ENCODE measurements at places on chromosomes 5 and 9.

GRCh38 chr5:168137265-168137664 is 154.2 kb upstream of the WWC1 start:
- DNase-seq = no peak

DNA sequence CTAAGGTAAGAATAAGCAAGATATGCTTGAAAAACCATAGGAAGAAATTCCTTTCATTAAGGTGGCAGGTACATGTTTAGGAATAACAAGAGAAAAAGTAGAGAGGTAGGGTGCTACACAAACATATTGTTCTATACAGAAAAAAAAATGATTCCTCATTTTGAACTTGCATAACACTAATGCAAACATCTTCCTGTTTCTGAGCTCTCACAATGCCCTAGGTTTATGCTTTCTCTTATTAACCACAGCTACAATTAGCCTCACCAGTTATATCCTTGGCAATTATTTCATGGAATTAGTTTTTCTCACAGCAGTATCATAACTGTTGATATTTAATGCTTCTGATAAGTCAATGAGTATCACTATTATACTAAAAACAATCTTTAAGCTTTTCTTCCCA is 20.7 kb downstream of the CEMIP2 start:
- DNase-seq = no peak

DNA sequence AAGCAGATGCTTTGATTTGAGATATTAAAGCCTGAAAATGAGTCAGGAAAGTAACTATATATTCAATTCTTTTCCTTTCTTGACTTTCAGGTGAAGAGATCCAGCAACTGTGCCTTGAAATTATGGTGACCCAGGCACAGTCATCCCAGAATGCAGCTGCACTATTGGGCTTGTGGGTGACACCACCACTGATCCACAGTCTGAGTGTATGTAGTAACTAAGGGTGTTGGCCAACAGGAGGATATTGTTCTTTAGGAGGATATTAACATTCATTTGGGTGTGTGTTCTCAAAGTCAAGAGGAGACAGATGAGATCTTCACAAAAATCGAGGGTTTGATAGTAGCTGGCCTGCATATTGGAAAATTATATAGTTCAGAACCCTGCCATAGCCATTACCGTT is 53.2 kb downstream of the HACD4 start:
- no peak for DNase-seq

- peak; percentile 34 for DNase-seq
These were observed 1.9 kb downstream of the GPBP1 start for GRCh38 chr5:57175551-57176309.

- no peak for DNase-seq
These were observed 28.2 kb upstream of the PPP2R2B start for GRCh38 chr5:146906803-146907202.

DNA sequence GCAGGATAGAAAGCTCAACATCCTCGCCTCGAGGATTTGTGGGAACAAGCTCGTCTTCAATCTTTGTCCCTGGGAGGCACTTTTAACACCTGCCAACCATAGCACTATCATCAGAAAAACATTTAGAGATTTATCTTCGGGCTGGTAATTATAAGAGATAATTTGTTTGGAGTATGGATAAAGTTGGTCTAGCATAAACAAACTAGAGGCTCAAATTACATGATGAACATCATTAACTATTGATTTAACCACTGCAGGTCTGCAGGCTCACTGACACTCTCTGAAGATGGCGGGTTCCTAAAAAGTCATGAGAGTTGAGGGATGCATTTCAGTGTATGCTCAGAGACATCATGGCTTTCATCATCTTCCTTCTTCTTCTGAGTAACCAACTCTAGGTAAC is 25.8 kb upstream of the PCA3 start:
- no peak for DNase-seq

GRCh38 chr5:71932655-71933338 is 174.5 kb upstream of the MAP1B start:
- DNase-seq = no peak

DNA sequence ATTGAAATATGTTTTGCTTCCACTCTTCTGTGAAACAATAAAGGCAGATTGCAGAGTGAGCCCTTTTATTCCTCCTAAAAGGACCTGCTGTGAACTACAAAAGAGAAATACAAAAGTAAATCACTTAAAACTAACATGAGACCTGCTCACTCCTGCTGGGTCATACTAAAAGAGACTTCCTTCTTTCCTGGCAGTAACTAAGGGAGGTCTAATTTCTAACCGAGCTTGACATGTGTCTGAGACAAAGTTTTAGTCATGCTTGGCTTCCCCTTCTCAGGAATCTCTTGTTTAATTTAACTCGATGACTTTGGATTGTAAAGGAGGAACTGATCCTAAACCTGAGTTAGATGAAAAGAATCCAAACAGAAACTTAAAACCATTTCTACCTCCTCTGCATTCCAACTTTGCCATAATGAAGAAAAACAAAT is 86.4 kb upstream of the CDH6 start:
- no peak for DNase-seq

DNA sequence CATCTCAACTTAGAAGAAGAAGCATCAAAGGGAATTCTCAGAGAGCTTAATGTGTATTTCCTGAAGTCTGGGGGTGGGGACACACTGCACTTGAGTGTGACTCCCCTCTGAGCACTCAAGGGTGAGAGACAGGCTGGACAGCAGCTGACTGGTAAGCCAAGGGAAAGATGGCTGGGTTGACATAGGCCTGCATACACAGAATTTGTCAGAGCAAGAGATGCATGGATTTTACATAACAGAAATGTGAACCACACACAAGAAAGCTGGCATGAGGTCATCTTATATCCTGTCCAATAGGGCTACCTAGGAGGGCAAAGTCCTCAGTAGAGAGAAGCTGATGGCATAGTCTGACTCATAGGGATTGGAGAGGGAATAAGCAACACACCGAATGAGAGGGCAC is 114.3 kb upstream of the EPB41L4A start:
- DNase-seq = no peak

GRCh38 chr9:109579191-109579948 is 81.3 kb upstream of the PTPN3 start:
- no peak for DNase-seq

GRCh38 chr9:113462781-113463286 is 693 bp upstream of the RGS3 start:
- DNase-seq = no peak

DNA sequence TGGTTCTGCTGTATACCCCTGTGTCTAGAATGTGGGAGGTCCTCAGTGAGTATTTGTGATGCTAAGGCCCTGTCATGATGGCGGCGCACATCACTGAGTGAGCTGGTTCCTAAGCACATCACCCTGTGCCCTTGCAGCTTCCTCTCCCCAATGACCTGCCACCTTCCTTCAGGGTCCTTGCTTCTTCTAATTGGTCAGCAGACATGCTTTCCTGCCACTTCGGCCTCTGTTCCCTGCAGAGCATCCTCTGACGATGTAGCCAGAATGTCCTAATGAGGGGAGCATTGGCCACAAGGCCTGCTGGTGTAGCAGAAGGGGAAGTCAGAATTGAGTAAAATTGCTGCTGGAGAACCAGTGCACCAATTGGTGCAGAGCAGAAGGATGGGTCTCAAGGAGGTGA is 31.1 kb upstream of the ANGPTL2 start:
- DNase-seq = no peak

GRCh38 chr5:41093803-41094202 is 22.7 kb upstream of the MROH2B start:
- DNase-seq = no peak

DNA sequence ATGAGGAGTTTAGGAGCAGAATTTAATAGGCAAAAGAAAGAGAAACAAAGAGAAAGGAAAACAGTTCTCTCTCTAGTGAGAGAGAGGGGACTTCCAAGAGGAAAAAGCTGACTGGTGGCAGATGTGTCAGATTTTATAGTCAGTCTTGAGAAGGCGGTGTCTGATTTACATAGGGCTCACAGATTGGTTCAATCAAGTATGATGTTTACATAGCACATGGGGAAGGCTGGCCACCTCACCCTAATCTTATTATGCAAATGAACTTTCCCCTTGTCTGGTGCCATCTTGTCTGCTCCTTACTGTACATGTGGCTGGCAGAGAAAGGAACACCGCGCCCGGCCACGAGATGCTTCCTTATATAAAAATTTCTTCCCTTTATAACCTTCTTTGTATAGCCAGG is 24.7 kb downstream of the UNC13B start:
- no peak for DNase-seq

- DNase-seq = no peak
These were observed 33.5 kb downstream of the RAB24 start for GRCh38 chr5:177269976-177270375.

DNA sequence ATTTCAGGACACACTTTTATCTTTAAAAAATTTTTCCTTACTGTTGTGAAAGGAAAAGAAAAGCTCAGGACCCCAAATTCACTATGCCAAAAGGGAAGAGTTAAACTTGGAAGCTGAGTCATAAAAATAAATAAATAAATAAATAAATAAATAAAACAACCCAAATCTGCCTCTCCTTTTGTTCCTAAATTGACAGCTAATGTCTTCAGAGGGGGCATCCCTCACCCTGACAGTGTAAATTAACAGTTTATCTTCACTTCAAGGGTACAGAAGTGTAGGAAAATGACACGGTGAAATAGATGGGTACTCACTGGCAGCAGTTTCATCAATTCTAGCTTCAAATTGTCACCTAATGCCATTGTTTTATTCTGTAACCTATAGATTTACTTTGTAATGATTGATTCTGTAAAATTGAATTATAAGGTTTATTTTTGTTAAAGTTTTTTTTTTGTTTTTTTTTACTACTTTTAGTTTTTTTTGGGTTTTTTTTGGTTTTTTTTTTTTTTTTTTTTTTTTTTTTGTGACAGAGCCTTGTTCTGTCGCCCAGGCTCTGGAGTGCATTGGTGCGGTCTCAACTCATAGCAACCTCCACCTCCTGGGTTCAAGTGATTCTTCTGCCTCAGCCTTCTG is 18.5 kb upstream of the ANXA1 start:
- no peak for DNase-seq

GRCh38 chr9:116178481-116179211 is 25.1 kb downstream of the PAPPA start:
- DNase-seq = no peak

DNA sequence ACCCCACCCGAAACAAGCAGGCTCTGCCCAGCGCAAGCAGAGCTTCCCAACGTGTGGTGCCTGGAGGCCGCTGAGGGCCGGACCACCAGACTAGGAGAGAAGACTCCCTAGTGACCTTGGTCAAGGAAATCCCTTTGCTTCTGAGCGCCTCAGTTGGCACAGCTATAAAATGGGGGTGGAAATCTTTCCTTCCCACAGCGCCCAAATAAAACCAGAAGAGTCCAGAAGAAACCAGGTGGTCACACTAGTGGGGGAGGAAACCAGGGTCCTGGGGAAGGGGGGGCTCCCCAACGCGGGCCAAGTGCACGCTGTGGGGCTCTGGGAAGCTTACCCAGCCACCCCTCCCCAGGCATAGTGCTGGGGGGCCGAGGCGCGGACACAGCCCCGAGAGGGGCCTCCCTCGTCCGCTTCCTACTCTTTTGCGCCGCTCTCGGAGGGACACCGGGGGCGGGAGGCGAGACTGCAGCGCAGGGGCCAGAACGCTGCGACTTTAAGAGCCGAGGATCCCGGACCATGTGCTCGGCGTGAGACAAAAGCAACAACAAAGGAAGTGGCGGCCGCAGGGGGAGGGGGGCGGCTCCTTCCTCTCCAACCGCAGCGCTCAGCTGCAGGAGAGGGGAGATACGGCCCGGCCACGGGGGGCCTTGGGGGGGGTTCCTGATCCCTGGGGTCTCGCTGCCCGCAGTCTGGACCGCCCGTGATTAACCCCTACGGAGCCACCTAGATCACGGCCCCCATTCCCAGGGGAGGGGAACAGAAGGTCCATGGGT is 885 bp downstream of the RNF44 start:
- peak; percentile 78 for DNase-seq

DNA sequence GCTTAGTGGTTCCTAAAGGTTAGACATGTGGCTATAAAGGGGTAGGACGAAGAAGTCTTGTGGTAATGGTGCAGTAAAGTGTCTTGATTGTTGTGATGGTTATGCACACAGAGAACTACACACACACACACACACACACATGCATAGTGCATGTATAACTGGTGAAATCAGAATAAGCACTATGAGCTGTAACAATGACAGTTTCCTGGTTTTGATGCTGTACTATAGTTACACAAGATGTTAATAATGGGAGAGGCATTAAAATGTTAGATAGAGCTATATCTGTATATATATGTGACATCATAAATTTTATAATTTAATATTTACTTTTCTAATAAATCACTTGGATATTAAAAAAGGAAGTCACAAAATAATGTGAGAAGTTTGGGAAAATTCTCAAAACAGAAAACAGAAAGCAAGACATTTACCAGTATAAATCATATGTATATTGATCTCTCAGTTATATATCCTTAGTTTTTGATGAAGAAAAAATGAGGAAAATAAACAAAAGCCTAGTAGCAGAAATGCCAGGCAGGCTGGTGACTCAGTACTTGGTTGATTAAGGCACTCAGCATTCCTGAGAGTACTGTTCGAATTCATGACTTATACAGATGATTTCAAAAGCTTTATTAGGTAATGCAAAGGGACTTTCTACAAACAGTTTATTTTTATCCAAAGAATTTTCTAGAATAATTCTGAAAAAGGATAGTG is 350.5 kb upstream of the DAB2 start:
- DNase-seq = no peak

- DNase-seq = no peak
These were observed 1.7 kb downstream of the GRIN3A start for GRCh38 chr9:101736717-101737116.

- DNase-seq = no peak
These were observed 58.7 kb upstream of the ZFR start for GRCh38 chr5:32503261-32503660.

- no peak for DNase-seq
These were observed 869.1 kb downstream of the NR2F1-AS1 start for GRCh38 chr5:92711956-92712355.

- no peak for DNase-seq
These were observed 79.1 kb downstream of the MROH2B start for GRCh38 chr5:40991981-40992559.

DNA sequence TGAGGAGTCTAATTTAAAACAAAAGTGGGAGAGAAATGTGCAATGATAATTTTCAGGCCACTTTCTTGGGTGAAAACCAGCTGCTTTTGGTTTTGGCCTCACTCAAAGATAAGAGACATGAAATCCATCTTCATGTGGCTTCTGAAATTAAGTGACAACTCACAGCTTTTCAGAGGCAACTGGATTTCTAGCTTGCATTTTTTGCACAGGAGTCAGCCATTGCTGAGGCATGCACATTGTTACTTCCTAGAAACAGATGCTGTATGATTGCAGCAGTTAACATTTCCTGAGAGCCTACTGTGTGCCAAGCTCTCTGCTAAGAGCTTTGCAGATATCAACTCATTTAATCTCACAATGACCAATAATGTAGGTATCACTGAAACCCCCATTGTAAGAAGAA is 562.6 kb downstream of the NR2F1-AS1 start:
- no peak for DNase-seq

- no peak for DNase-seq
These were observed 297.3 kb downstream of the NR3C1 start for GRCh38 chr5:143106174-143106573.

GRCh38 chr9:109381011-109381729 is 60.3 kb upstream of the EPB41L4B start:
- no peak for DNase-seq

DNA sequence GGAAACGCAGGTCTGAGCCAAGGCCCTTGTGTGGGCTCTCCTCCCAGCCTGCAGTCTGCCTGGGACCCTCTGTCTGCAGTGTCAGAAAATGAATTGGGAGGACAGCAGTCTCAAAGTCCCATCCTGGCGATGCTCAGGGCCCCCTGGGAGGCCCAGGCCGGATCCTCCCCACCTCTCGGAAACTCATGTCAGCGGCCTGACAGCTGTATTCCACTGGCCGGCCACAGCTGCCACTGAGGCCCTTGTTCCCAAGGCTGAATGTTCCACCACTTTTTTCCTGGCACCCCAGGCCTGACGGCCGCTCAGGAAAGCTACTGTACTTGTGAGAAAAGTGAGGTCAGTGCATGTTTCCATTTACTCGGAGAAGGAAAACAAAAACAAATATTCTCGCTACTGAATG is 180.0 kb downstream of the FGF18 start:
- no peak for DNase-seq

Measured in effector CD4-positive, alpha-beta T cell (primary cell).